ENCODE measurements at places on chromosomes 12 and 14. TPM values are rescaled to one million over a fixed set of nuclear protein-coding genes. Genes with fewer than 3 reads are reported as not detected.

Gene SVOP
- not detected for total RNA-seq

Gene FGF23
- total RNA-seq = not detected

Gene EIF4B
- 2,183 TPM for total RNA-seq

DNA sequence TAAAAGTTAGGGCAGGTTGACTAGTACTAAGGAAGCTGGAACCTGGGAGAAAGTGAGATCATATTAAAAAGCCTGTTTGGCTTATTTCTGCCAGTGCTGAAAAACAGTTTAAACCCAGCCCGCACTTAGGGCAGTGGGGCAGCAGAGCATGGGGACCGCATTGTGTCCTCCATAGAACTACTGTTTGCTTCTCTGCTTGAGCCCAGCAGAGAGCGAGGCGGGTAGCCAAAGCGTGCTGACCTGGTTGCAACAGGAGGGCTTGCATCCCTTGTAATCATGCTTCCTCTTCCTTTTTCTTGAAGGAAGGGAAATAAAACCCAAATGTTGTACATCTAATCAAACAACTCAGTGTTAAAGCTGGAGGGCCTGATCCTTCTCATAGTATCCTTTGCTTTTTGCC lies 82.5 kb upstream of the HOXC13 start:
- no peak for DNase-seq

DNA sequence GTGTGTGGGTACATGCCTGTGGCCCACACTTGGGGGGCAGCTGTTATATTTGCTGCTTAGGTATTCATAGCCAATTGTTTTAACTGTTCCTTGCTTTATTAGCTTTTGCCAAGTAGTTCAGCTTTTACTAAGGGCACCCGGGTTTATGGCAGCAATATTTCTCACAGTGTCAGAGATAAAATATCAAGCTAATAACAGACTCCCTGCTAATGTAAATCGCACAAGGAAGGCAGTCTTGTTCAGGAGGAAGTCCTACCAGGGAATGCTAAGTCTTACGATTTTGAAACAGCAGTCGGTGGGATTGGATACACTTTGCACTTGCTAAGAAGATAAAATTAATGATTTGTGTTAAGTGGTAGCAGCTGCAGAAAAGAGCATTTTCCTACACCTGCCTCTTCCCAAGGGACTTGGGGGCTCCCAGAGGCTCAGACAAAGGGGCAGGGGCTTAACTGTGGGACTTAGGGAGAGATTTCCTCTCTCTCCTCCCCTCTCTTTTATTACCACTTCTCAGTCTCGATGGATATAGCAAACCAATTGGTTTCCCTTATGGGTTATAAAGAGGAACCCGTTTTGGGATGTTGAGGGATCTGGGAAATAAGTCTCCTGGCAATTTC lies 175.1 kb downstream of the NRXN3 start:
- no peak for DNase-seq

Data from bronchial epithelial cell (primary cell).